ENCODE measurements at places on chromosomes 1 and 21.

GRCh38 chr1:53014791-53015507 is 47.1 kb upstream of the PODN start:
- peak; percentile 41 for DNase-seq

DNA sequence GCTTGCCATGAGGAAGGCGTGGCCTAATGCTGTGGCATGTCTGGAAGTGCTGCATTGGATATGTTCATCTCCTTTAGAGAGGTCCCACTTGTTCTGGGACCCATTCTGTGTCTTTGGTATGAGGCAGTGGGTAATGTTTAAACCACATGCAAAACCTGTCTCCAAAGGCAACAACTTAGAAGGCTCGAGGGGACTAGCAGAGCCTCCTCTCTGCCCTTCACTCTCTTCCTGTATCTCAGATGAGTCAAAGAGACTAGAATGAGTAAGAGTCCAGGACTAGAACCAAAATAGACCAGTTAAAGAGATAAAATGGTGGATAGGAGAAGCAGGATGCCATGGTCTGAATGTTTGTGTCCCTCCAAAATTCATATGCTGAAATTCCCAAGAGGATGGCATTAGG is 220.8 kb upstream of the KIAA0040 start:
- no peak for DNase-seq

DNA sequence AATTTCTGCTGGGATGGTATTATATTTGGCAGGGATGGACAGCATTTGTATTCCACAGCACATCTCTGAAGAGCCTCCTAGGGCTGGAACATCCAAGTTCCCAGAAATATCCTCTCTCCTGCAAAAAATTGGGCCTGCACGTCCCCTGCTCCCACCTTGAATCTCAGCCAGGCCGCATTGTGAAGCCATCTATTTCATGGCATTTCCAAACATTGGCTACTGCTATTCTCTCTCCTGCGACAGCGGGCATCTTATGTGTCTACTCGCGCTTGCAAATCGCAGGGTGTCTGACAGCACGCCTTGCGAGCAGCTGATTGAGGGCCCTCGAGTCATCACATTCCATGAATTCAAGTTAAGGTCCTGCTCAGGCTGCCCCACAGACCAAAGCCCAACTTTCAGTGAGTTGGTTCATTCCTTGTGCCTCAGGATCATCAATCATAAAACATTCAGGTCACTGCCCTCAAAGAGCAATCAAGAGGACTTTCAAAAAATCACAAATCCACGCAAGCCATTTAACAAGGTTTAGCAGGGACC is 15.8 kb downstream of the RGS8 start:
- no peak for DNase-seq

- DNase-seq = no peak
Measured at GRCh38 chr1:153364156-153364555, 6.5 kb downstream of the S100A9 start.

- DNase-seq = no peak
Measured at GRCh38 chr1:174040387-174040786, 18.2 kb upstream of the RC3H1 start.

DNA sequence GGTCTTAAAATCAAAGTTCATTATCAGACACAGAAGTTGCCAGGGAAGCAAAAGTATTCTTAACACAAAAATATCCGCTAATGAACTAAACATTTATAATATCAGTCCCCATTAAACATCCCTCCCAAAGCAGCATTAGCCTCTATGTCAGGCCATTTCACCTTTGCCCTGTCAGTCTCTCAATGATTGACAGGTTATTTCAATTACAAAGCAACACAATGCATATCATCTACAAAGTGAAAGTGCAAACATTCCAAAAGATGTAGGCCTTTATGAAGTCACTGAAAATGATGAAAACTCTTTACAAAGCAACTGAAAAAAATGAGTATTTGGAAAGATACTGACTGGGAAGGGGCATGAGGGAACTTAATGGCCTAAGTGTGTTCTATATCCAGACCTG is 14.1 kb downstream of the ENAH start:
- DNase-seq = no peak

DNA sequence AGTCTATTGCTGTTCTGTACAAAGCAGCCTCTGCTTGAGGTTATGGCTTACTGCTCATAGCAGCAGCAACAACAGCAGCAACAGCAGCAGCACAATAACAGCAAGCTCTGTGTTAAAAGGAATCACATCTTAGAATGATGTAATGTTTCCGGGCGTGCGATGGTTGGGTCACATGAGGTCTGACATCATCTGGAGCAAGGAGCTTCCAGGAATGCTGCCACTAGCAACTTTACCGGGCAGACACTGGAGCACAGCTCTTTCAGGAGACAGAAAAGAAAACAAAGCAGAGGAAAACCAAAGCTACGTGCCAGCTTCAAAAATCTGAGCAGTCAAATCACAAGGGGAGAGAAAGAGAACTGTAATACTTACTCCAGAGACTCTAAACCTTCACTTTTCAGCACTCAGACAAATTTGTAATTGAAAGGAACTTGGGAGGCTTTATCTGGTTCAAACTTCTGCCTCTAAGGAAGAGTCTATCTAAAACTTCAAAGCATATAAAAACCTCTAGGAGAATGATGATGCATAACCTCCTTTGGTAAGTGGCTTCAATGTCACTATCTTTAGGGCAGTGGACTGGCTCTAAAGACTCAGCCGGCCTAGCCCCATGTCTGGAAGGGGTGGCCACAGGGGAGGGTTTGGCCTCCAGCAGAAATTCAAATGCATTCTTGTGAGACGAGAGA is 28.3 kb upstream of the RAB3GAP2 start:
- no peak for DNase-seq

GRCh38 chr1:18883636-18884418 is 18.5 kb downstream of the ALDH4A1 start:
- DNase-seq = peak; percentile 52

GRCh38 chr1:42013881-42014470 is 95.3 kb upstream of the HIVEP3 start:
- DNase-seq = no peak

- no peak for DNase-seq
Measured at GRCh38 chr1:157773493-157774350, 3.2 kb downstream of the FCRL2 start.

- DNase-seq = no peak
Measured at GRCh38 chr1:210330279-210330866, 1.7 kb downstream of the HHAT start.

GRCh38 chr1:33273406-33273805 is 17.1 kb downstream of the ZNF362 start:
- no peak for DNase-seq

DNA sequence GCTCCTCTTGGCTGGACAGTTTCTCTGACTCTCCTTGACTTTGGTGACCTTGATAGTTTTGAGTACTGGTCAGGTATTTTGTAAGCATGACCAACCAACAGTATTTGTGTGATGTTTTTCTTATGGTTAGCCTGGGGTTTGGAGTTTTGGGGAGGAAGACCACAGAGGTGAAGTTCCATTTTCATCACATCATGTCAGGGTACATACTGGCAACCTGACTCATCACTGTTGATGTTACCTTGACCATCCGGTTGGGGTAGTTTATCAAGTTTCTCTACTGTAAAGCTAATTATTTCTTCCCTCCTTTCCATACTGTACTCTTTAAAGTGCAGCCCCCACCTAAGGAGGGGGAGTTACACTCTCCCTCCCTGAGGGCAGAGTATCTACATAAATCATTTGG is 13.4 kb downstream of the OSCP1 start:
- DNase-seq = no peak

DNA sequence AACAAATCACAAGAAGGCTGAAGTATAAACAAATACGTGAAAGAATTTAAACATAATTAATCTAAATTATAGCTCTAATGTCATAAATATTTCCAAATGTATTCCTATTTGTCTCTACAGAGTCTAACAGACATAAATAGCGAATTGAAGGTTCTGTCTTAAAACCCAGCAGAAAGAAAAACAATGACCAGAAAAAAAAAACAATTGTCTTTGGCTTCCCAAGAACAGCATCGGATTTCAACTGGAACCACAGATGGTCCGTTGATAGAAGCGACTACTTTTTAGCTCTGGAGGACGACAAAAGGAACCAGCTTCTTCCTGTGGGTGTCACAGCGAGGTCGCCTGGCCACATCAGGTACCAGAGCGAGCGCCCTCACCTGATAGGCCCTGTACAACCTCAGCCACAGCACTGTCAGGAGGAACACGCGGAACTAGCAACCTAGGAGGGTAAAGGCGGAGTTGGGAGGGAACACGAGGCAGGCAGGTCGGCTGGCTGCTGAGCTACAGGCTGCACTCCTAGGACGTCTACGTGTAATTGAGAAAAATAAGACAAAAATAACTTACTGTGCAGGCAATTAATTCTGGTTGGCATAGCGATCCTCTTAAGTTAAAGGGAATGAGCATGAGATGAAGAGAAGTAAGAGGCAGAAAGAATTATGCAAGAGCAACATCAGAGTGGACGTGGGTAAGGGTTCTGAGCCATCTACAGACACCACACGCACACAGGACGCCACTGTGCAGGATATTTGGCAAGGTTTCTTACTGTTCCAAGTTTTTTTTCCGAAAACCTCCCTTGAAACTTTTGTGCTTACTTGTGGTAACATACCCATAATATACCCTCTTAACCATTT is 16.7 kb upstream of the PRDM15 start:
- DNase-seq = no peak

- DNase-seq = no peak
Measured at GRCh38 chr1:40291293-40291692, 25.8 kb downstream of the COL9A2 start.

DNA sequence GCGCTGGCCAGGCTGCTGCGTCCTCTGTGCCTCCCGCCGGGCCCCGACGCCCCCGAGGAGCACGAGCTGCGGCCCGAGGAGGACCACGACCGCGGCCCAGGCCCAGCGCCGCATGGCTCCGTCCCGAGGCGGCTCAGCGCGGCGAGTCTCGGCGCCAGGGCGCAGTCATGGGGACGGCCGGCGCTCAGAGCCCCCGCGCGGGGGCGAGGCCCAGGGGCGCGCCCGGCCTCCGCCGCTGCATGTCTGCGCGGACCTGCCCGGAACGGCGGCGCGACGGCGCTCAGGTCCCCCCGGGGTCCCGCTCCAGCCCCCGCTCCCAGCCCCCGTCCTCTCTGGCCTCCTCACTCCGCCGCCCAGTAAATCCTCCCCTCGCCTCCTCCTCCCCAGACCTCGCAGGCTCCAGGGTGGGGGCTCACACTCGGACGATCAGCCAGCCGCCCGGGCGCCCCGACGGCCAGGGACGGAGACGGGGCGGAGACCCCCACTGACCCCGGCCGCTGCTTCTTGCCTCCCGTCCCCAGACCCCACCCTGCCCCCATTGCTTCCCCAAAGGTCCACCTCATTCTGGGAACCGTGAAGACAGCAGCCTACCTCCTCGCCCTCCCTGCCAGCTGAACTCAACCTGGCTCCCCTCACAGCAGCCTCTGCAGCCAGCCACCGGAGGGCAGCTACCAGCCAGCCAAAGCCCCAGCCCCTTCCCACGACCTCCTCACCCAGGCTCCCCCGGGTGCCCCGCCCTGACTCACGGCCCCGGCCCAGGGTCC is at the start of gene C1QTNF12:
Gene C1QTNF12 (minus strand): TSS at position 146 of the 764 bp plus-strand sequence. CDS start 32 bp downstream, at position 114.
- DNase-seq = no peak

GRCh38 chr1:94622757-94623156 is 81.2 kb upstream of the F3 start:
- DNase-seq = no peak

- DNase-seq = no peak
Measured at GRCh38 chr1:204171751-204172178, 5.6 kb upstream of the REN start.

GRCh38 chr1:227563324-227564201 is at the start of gene ZNF678:
TSS of gene ZNF678 (plus strand) at chr1:227563556. CDS start at chr1:227650992, 87,436 bp downstream.
- peak; percentile 54 for DNase-seq

DNA sequence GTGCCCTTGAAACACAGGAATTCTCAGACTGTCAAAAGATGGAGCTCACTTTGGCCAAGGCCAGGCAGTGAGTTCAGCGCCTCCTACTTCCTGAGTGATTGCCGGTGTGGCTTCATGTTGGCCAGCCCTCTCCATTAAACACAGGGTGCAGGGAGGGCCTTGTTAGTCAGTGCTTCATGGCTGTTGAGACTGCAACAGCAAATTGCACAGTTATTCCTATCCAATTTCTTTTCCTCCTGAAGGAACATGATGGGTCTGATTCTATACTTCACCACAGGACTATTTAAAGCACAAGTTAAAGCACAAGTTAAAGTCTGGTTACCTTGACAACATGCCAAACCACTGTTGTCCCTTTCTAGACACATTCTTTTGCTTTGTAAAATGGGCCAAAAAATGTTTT is 156.6 kb downstream of the SIPA1L2 start:
- DNase-seq = no peak

GRCh38 chr1:197467881-197468280 is 199.8 kb downstream of the CRB1 start:
- DNase-seq = no peak

- DNase-seq = no peak
Measured at GRCh38 chr21:34266351-34266750, 97.5 kb upstream of the KCNE2 start.

DNA sequence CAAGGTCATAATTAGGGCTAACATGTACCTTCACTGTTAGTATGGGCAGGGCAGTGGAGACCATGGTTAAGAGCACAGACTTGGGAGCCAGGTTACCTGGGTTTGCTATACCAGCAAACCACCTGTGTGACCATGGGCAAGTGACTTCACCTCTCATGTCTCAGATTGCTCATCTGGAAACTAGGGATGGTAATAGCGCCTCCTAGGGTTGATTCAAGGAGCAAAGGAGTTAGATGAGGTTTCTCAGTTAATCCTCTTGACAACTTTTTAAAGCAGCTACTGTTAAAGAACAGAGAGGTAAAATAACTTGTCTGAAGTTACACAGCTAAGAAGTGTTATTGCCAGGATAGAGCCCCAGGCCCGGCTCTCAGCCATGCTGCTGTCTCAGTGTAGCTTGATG is 790 bp upstream of the MATN1 start:
- no peak for DNase-seq

DNA sequence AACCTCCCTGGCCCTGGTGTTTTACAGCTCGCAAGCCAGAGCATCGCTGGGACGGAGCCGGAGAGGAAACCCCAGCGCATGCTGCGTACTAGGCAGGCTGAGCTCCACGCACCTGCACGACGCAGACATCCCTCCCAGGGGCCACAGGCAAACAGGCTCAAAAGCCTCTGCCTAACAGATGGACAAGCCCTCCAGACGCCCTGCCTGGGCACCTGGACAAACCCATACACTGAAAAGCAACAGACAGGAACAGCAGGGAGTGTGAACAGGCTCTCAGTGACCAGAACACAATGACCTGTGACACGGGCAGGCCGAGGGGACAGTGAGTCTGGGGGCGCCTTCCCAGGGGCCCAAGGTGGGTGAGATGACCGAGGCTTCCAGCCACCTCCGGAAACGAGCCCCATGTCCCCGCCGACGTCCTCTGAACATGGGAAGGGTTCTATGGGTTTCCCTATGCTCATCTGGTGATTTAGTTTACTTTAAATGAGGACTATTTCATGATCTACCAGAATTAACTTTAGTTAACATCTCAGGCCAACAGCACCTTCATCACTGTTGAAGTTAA is 40.3 kb downstream of the NPHP4 start:
- no peak for DNase-seq

GRCh38 chr1:208513799-208514198 is 269.6 kb upstream of the PLXNA2 start:
- DNase-seq = no peak
